ENCODE measurements at places on chromosomes 11 and 22.

DNA sequence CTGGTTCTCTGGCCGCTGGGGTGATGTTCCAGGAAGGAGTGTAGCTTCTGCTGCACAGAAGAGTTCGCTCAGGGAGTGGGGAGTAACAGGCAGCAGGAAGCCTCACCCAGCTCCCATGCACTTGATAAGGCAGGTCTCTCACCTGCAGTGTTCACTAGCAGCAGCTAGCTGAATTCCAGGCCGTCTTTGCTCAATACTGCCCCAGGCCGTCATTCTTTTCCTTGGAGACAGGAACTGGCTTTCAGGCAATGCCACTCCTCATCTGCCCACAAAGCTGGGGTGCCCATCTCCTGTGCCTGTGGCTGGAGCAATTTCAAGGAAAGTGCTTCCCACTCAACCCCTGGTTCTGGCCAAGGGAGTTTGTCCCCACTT is 66.1 kb downstream of the ARHGAP42 start:
- DNase-seq, result no peak

DNA sequence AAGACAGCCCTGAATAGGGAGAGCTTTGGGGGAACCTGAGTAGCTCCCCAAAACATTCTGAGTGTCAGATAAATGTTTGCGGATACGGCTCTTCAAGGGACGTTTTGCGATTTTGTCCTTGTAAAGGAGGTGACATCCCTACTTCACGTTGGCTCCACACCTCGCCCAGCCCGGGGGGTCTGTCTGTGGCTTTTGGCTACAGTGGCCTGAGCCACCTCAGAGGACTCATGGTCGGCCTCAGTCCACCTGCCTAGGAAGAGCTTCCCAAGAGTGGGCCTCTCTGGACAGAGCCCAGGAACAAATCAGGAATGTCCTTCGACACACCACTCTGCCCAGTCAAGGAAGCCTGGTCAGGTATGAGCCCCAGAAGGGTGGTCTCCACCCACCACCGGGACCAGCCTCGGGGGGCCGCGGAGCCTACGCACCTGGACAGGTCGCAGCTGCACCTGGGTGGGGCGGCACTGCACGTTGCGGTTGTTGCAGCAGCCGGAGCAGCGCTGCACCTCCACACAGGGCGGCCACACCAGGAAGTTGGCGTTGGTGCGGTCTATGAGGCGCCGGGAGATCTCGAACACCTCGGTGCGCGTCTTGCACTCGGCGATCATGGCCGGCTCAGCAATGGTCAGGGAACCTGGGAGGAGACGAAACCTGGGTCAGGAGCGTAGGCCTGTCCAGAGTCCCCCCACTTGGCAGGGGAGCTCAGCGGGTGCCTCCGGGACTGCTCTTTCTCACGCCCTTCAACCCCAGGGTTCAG is 13.4 kb downstream of the PDGFB start:
- no peak for DNase-seq

DNA sequence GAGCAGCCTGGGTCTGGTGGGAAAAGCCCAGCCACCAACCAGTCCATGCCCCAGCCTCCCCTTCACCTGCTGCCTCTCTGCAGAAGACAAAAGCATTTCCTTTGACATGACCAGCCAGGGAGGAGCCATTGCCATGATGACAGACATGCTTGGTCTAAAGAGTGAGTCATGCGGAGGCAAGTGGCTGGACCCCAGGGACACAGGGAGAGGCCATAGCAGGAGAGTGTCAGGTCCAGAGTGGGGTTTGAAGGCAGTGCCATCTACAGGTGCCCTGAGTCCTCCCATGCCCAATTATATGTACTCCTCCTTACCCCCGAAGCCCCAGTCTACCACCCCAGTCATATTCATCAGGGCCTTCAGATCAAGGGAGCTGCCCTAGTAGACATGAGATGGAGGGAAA is 67.4 kb downstream of the SCN3B start:
- DNase-seq, result no peak

GRCh38 chr11:10975287-10975721 is 117.5 kb upstream of the ZBED5 start:
- DNase-seq, result peak; percentile 20

GRCh38 chr11:127643268-127644058 is 642.9 kb upstream of the KIRREL3 start:
- no peak for DNase-seq

DNA sequence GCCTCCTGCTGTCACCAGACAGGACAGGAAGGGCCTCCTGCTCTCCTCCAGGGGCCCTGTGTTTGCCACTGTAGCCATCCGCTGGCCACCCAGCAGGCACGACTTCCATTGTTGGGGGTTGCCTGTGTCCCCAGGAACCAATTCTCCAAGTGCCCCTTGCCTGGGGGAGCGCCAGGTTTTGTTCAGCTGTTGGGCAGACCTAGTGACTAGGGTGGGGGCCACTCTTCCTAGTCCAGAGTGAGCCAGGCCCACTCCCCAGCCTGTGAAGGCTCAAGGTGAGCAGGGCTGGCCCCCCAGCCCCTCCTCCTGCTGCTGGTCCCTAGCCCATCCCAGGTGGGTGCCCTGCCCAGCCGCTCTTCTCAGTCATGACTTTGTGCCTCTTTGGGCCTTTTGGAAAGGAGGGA is 30.9 kb downstream of the OSBPL5 start:
- DNase-seq, result no peak

Data from body of pancreas (tissue), 4 donors.